Smooth muscle cell of the pulmonary artery (primary cell): ENCODE measurements at places on chromosomes 12 and 14. TPM values are rescaled to one million over a fixed set of nuclear protein-coding genes. Genes with fewer than 3 reads are reported as not detected.

The GLT8D2 gene
- total RNA-seq, result 41.9 and 43.5 TPM in 2 replicates

The STXBP6 gene
- 1.7 and 7.6 TPM in 2 replicates for total RNA-seq

The EGLN3 gene
- 1.7 and 2.2 TPM in 2 replicates for total RNA-seq

The SLC39A2 gene
- not detected in 2 replicates for total RNA-seq

The RASSF8 gene
- 95.3 and 149 TPM in 2 replicates for total RNA-seq

The SLC5A8 gene
- not detected in 2 replicates for total RNA-seq

The NGB gene
- not detected in 2 replicates for total RNA-seq

The PROX2 gene
- not detected in 2 replicates for total RNA-seq

The BDKRB2 gene
- total RNA-seq, result 0.73 and 2.7 TPM in 2 replicates

The GZMH gene
- not detected in 2 replicates for total RNA-seq

The GLS2 gene
- total RNA-seq, result 0.13 and 0.20 TPM in 2 replicates

The BMP4 gene
- total RNA-seq, result 9.7 and 20.0 TPM in 2 replicates

The PAH gene
- total RNA-seq, result not detected in 2 replicates

The KRT6C gene
- 0.07 TPM in 1 of 2 replicates, not detected in the other for total RNA-seq

The LIN7A gene
- total RNA-seq, result 4.1 and 26.8 TPM in 2 replicates

The SLCO1B3 gene
- total RNA-seq, result 0.07 TPM in 1 of 2 replicates, not detected in the other

The KCNH3 gene
- total RNA-seq, result 0.26 and 0.33 TPM in 2 replicates

The KRT82 gene
- total RNA-seq, result not detected in 2 replicates

The ANG gene
- 6.8 and 8.1 TPM in 2 replicates for total RNA-seq

The KLRC2 gene
- not detected in 2 replicates for total RNA-seq

The PZP gene
- not detected in 2 replicates for total RNA-seq

The OR6C4 gene
- total RNA-seq, result not detected in 2 replicates

The AKAP3 gene
- 1.7 TPM in 2 replicates for total RNA-seq

The PXN gene
- 27.4 and 38.6 TPM in 2 replicates for total RNA-seq

The HHIPL1 gene
- total RNA-seq, result 15.0 and 24.1 TPM in 2 replicates

The MSRB3 gene
- total RNA-seq, result 91.8 and 103 TPM in 2 replicates

The SLC25A21 gene
- 0.26 and 0.39 TPM in 2 replicates for total RNA-seq

The CCDC184 gene
- 1.9 and 2.2 TPM in 2 replicates for total RNA-seq

The SERPINA3 gene
- 9.7 and 37.5 TPM in 2 replicates for total RNA-seq

The BRI3BP gene
- 6.9 and 7.5 TPM in 2 replicates for total RNA-seq

The VSX2 gene
- total RNA-seq, result not detected in 2 replicates

The SLC25A47 gene
- 0.07 TPM in 1 of 2 replicates, not detected in the other for total RNA-seq

The BICDL1 gene
- total RNA-seq, result not detected in 2 replicates

The LBHD2 gene
- not detected in 2 replicates for total RNA-seq

The IFI27 gene
- 9.1 and 10.9 TPM in 2 replicates for total RNA-seq

The SCFD1 gene
- 94.2 and 126 TPM in 2 replicates for total RNA-seq

The WNT1 gene
- not detected in 2 replicates for total RNA-seq

The NYNRIN gene
- total RNA-seq, result 6.9 and 16.7 TPM in 2 replicates

The PLA2G1B gene
- not detected in 2 replicates for total RNA-seq
